T-cell (primary cell): ENCODE measurements at places on chromosomes 4 and X.

GRCh38 chr4:4323705-4324534, 33.9 kb downstream of the ZBTB49 start:
- no peak for DNase-seq

GRCh38 chr4:74117024-74117534, 18.1 kb upstream of the CXCL2 start:
- DNase-seq: no peak

GRCh38 chr4:20217521-20217920, 34.2 kb upstream of the SLIT2 start:
- DNase-seq: no peak

GRCh38 chr4:7397206-7398103, 37.3 kb downstream of the PSAPL1 start:
- no peak for DNase-seq

- no peak for DNase-seq
Measured at GRCh38 chr4:129144755-129145206, 48.8 kb downstream of the C4orf33 start.

DNA sequence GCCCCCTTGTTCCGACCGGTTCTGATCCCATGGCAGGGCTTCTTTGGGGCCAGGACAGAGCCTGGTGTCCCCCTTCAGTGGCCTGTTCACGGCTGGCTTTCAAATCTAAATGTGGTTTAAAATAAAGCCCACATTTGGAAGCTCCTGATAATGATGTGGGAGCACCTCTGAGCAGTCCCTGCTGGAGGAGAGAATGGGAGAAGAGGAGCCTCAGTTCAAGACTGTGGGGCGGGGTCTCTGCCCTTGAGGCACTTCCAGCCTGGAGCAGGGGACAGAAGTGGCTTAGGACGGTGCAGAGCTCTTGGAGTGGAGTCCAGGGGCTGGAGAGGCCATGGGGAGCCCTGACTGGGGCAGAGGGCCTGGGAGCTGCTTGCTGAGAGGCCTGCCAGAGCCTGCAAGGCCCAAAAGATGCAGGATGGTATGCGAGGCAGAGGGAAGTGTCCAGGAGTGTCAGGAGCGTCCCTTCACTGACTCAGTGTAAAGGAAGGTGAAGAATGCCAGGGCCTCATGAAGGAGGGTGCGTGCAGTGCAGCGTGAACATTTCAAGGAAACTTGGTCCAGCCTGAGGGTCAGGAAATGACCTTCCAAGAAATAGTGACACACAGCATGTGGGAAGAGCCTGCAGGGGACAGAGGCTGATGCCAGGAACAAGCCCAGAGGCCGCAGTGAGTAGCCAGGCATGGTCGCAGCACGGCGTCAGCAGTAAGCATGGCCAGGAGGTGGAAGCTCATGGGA, 21.1 kb upstream of the TADA2B start:
- DNase-seq: no peak

DNA sequence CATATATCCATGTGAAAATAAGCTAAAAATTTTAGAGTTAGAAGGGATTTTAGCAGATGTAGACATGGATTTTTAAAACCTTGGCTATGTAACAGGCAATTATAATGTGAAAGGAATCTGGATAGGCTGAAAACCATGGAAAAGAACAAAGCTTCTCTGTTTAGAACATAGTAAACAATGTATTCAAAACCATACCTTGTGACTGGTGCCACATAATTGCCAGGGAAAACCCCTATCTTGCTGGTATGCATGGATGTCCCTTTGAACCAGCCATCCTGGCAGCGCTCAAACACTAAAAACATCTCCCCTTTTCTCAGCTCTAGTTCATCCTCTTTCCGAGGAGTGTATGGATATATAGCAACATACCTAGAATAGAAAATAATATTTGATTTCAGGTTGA, 110.6 kb upstream of the CBR4 start:
- no peak for DNase-seq

- DNase-seq: no peak
Measured at GRCh38 chr4:55051532-55051931, 73.9 kb downstream of the KDR start.

GRCh38 chr4:3372933-3373465, 68.8 kb upstream of the HGFAC start:
- DNase-seq: peak; percentile 28

- DNase-seq: no peak
Measured at GRCh38 chrX:133935076-133935475, 50.3 kb downstream of the GPC3 start.

DNA sequence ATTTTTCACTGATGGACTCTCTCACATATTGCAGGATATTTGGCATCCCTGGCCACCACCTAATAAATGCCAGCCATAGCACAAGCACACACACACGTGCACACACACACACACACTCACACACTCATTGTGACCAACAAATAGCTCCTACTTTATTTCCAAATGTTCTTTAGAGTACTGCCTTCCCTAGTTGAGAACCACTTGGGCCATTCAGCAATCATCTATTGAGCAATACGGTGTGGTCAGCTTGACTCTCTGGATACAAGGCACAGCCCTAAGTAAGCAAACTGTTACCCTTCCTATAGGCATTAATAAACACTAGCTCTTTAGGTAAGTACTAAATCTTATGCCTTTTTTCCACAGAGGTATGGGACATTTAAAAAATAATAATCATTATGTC, 21.1 kb downstream of the CORIN start:
- DNase-seq: no peak

DNA sequence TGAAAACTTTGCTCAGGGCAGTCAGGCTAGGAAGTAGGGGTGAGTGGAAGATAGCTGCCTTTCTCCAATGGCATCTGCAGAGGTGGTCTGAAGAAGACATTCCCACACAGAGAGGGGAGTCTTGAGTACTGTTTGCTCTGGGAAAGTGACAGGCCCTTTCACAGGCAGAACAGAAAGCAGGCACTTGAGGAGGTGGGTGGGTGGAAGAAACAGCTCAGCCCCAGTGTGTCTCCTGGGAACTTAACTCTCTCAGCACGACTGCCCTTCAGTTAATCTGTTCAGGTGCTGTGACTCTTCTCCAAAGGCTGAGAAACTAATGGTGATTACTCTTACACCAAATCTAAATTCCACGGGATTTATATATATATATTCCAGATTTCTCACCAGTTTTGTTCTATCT, 28.3 kb downstream of the ENOPH1 start:
- no peak for DNase-seq

- peak; percentile 83 for DNase-seq
Measured at GRCh38 chrX:48938721-48939425, 18.5 kb downstream of the OTUD5 start.

DNA sequence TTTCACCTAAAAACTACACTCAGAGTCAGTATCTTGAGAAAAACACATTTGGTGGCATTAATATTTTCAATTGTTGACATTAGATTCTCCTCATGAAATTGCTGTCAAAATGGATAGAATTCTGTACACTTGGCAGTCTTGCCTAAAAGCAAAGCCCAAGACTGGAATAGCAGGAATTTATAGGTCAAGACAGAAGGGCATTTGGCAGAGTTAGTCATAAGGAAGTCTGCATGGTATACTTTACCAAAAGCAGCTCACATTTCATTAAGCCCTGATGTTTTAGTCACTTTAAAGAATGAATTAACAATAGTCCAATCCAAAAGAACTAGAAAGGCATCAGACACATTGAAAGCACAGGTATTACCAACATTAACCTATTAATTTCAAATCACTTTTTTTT, 7.1 kb downstream of the CCDC160 start:
- no peak for DNase-seq

DNA sequence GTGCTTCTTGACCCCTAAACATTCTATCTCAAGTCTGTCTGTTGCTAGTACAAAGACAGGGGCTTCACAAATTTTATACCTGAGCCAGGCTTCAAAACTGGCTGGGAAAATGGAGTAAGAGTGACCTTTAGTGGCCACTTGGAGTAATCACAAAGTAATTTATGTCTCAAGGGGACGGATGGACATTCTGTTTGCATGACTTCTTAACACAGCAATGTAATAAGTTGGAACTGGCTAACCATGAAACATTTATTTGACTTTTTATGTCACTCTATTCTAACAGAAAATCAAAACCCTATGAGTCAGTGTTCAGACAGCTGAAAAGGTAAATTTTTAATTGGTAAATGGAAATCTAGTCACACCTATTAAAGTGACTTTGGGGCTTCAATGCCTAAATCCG, 600.6 kb downstream of the ANKRD50 start:
- no peak for DNase-seq
